ENCODE measurements at places on chromosomes 1 and 21.
A peak's percentile ranks its signal among the peaks of the same experiment; 100 is the strongest.

GRCh38 chr1:162229549-162229948, 147.1 kb downstream of the SPATA46 start:
- H3K27me3 ChIP-seq: no peaks in the 10 kb centered on the region
- no peaks in the 10 kb centered on the region for H3K4me1 ChIP-seq
- H3K27ac ChIP-seq: no peak overlapping the region
- no peaks in the 10 kb centered on the region for H3K36me3 ChIP-seq
- no peak for DNase-seq

GRCh38 chr1:46193984-46194570, 4.2 kb downstream of the POMGNT1 start:
- no peak overlapping the region for H3K27ac ChIP-seq
- DNase-seq: no peak
- H3K27me3 ChIP-seq: no peaks in the 10 kb centered on the region
- H3K4me3 ChIP-seq: no peak overlapping the region

DNA sequence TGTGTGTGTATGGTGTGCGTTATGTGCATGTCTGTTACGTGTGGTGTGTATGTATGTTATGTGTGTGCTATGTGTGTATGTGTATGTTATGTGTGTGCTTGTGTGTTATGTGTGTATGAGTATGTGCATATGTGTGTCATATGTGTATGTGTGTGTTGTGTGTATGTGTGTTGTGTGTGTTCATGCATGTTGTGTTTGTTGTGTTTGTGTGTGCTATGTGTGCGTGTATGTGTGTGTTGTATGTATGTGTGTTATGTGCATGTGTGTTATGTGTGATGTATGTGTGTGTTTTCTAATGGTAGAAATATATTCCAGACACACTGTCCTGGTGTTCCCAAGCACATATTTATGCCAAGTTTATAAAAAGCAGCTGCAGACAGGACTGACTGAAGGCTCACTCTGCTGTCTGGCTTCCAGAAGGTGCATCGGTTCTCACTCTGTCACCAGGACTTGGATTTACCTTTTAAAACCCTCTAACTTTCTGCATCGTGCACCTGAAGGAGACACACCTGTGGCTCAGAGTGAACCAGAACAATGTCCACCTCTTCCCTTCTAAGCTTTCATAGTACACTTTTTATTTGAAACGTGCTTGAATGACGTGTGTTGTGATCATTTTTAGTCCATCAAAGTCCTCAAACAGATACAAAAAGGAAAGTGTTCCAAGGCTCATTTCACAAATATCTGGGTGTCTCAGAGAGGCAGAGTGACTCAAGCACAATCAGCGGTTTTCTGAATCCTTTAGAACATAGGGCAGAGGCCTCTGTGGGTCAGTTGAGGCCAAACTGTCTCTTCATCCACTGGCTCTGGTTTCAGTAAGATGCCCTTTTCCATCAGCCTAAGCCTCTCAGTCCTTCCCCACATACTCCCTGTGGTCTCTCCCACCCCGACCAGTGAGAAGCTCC, 49.9 kb downstream of the TOMM20 start:
- no peak overlapping the region for H3K27ac ChIP-seq
- peaks cover 65% of the 10 kb centered on the region for H3K4me1 ChIP-seq

- DNase-seq: no peak
- no peaks in the 10 kb centered on the region for H3K36me3 ChIP-seq
- peak overlapping the region; percentile 60 for H3K27ac ChIP-seq
- peaks cover 27% of the 10 kb centered on the region for H3K4me1 ChIP-seq
These were observed 76.6 kb upstream of the EFHD2 start for GRCh38 chr1:15332952-15333715.

DNA sequence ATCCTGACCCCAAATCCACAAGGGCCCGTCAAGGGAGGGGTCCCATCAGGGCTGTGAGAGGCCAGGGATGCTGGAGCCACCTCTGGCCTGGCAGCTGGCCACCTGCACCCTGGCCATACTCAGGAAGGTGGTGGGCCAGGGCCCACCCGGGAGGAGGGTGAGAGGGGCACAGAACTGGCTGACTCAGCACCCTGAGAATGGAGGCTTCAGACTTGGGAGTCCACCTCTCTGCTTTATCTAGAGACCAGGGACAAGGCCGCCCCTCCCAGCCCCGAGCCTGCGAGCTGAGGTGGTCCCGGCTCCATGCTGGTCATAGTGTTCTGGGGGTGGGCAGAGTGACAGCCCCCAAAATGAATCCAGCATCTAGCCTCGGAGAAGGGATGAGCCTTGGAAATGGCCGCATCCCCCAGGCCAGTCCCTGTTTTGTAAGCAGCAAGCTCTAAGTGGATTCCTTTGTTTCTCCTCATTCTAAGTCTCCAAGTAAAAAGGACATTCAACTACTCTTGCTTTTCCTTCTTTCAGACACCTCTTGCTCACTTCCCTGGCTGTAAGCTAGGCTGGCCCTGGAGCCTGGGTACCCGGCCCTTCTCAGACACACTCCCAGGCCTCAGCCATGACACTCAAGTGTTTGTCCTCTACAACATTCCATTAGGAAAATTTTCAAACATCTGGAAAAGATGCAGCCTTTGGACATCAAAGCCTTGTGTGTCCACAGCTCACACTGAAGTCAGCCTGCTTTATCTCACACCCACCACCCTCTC, 12.3 kb downstream of the WNT3A start:
- no peak overlapping the region for H3K27ac ChIP-seq
- no peaks in the 10 kb centered on the region for H3K27me3 ChIP-seq
- no peaks in the 10 kb centered on the region for H3K36me3 ChIP-seq
- no peak overlapping the region for H3K4me3 ChIP-seq
- no peaks in the 10 kb centered on the region for H3K4me1 ChIP-seq
- no peak for DNase-seq

DNA sequence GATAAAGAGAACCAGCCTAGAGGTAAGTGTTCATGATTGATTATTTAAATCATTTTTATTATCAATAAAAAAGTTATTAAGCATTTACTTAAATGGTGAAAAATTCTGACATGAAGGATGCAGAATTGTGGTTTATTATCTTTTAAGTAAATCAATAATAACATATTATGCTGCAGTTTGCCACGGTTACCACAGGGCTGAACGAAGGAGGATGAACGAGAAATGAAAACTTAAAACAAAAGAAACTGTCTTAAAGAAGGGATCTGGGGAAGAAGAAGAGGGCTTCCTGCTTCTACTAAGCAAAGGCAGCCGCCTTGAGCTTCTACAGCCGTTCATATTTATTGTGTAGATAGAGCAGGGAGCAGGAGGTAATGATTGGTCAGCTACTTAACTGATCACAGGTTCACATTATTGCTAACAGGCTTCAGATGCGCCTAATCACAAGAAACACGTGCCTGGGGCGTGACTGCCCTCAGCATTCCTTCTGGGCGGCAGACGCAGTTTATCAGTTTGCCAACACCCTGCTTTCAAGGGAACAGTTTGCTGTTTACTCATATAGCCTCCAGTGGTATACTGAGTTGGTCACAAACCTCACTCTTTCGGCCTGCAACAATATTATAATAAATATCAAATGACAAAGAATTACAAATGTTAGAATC, 5.8 kb upstream of the FNBP1L start:
- H3K36me3 ChIP-seq: no peaks in the 10 kb centered on the region
- no peaks in the 10 kb centered on the region for H3K27me3 ChIP-seq
- H3K4me1 ChIP-seq: no peaks in the 10 kb centered on the region
- no peak for DNase-seq
- no peak overlapping the region for H3K27ac ChIP-seq

DNA sequence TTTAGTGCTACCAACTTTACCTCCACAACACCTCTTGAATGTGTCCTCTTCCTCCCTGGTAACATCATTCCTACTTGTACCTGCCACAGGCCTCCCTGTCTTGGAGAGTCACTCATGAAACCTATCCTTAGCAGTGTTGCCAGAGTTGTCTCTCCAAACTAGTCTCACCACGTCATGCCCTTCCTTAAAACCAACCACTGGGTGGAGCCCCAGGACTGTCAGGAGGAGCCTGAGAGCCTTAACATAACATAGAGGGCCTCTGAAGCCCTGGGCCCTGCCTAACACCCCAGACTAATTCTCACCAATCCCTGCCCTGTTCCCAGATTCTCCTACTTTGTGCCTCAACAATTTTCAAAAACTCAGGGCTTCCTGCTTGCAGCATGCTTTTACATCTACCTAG, 65.3 kb downstream of the ZNF697 start:
- no peaks in the 10 kb centered on the region for H3K36me3 ChIP-seq
- H3K27me3 ChIP-seq: no peaks in the 10 kb centered on the region
- H3K4me1 ChIP-seq: peaks cover 7% of the 10 kb centered on the region
- H3K27ac ChIP-seq: no peak overlapping the region

- H3K27ac ChIP-seq: no peak overlapping the region
- no peak for DNase-seq
- no peaks in the 10 kb centered on the region for H3K4me1 ChIP-seq
- no peak overlapping the region for H3K4me3 ChIP-seq
These were observed 7.3 kb upstream of the CLSPN start for GRCh38 chr1:35777109-35777508.

DNA sequence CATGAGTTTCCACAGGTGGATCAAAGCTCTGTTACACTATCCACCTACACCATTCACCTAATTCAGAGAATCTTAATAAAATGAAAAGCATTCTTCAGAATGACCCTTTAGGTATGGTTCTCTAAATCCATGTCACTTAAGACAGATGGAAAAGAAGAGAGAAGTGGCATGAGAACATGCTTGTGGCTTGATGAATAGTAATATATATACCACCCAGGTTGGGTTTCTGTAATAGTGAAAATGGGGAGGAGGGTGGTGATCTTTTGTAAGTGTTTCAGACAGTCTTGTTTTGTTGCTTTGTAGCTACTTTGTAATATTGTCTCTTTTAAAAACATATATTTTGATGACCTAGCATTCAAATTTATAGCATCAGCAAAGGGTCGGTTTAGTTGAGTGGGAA, 469.8 kb downstream of the USP25 start:
- no peaks in the 10 kb centered on the region for H3K27me3 ChIP-seq
- H3K36me3 ChIP-seq: no peaks in the 10 kb centered on the region
- H3K27ac ChIP-seq: no peak overlapping the region
- no peak for DNase-seq
- peaks cover 7% of the 10 kb centered on the region for H3K4me1 ChIP-seq

GRCh38 chr1:189868021-189868420, 609.6 kb downstream of the BRINP3 start:
- no peaks in the 10 kb centered on the region for H3K36me3 ChIP-seq
- H3K4me3 ChIP-seq: no peak overlapping the region
- no peaks in the 10 kb centered on the region for H3K4me1 ChIP-seq
- DNase-seq: no peak
- H3K27ac ChIP-seq: no peak overlapping the region
- no peaks in the 10 kb centered on the region for H3K27me3 ChIP-seq

DNA sequence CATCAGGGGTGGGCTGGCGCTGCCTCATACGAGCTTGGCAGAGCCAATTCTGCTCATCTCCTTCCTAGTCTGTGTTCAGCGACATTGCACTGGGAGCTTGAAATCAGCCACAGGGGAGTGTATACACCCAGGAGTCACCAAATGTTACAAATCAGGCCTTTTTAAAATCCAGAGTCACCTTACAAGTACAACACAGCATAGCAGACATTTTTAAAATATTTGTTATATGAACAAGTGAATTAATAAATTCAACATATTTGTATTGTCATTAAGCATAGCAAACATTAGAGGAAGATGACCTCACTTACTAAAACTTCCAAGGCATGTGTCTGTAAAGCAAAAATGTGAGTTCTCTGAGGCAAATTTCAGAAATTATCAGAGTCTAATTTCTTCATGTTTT, 210.0 kb downstream of the HLX start:
- no peak overlapping the region for H3K27ac ChIP-seq
- H3K4me3 ChIP-seq: no peak overlapping the region
- no peaks in the 10 kb centered on the region for H3K27me3 ChIP-seq
- no peak for DNase-seq
- H3K36me3 ChIP-seq: no peaks in the 10 kb centered on the region

DNA sequence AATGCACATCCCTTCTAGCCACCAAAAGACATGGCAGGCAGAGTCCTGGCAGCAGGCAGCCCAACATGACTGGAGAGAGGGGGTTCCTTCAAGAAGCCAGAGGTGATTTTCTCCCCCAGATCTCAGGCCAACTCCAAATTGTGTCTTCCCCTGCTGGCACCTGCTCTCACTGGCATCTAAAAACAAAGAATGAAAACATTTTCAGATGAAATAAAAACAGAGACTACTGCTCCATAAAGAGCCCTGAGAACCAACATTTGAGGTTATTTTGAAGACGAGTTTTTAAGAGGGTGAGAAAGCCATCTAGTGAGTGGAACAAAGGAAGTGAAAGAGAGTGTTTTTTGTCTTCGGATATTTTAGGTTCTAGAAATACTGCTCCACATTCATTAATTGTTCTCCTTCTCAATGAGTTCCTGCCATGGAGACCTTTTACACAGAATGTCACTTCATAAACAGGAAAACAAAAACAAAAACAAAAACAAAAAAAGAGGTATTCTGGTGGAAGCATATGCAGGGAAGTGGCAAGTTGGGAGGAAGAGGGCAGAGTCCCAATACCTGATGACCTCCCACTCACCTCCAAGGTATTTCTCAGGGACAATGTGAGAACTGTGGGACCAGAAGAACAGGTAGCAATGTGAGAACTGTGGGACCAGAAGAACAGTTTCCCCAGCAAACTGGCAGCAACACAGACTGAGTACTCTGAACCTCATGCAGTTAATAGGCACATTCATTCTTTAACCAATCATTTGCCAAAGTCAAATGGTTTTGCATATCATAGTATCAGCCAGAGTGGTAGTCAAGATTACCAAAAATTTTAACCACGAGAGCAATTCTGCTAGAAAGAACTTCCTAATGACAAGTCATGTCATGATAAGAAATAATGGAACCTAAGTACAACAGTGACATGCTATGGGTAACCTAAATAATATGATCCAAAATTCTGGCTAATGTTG, 50.0 kb downstream of the KIAA0319L start:
- peaks cover 6% of the 10 kb centered on the region for H3K36me3 ChIP-seq
- peaks cover 48% of the 10 kb centered on the region for H3K4me1 ChIP-seq
- no peak overlapping the region for H3K27ac ChIP-seq
- H3K27me3 ChIP-seq: no peaks in the 10 kb centered on the region
- no peak for DNase-seq
- H3K4me3 ChIP-seq: no peak overlapping the region

DNA sequence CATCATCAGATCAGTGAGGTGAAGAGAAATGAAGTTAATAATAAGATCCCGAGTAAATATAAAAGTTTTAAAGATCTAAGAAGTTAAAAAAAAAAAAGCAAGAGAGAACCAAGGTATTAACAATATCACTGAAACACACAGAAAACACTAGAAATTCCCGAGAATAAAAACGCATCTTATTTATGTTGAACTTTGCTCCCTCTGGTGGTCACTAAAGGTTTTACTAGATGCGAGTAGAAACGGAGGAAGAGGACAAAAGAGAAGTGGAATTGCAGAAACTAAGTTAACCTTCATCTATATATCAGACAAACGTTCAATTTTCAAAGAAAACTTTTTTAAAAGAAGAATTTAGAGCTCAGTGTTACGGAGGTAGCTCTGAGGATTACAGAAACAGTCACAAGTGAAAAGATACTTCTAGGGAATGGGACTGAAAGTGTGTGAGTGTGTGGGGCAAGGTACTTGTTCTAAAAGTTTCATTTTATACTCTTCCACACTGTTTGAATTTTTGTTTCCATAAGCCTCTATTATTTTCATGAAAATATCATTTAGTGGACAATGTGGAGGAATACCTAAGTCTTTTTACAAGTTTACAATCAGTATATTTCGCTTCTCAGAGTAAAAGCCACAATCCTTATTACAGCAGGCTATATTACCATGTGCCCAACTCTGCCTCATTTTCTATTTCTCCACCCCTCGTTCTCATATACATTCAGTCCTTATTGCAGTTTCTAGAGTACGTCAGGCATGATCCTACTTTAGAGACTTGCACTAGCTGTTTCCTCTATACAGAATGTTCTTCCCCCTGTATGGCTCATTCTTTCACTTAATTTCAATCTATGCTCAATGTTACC, 19.7 kb downstream of the ACBD6 start:
- no peak overlapping the region for H3K4me3 ChIP-seq
- no peak overlapping the region for H3K27ac ChIP-seq
- DNase-seq: no peak
- no peaks in the 10 kb centered on the region for H3K27me3 ChIP-seq

Data from adrenal gland (tissue), 19 donors.